Osteoblast (primary cell): ENCODE measurements at places on chromosomes 2 and 18.
A peak's percentile ranks its signal among the peaks of the same experiment; 100 is the strongest.

- no peak for DNase-seq
Observed at GRCh38 chr2:57891086-57891712, 155.4 kb upstream of the VRK2 start.

DNA sequence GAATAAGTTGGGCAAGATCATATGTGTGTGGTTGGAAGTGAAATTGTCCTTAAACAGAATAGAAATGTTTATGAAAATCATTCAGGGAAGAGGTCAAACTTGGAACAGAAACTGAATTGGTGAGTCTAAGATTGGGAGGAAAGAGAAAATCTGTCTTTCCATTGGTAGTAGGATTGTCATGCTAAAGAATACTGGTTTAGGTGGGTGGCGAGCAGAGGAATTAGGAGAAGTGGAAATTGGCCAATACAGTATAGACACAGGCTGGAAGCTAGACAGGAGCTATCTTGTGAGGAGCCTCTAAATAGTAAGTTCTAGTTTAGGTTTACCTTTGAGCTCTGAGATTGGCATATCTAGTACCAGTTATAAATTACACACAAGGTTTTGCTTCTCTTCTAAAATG lies 80.9 kb upstream of the KYNU start:
- no peak for DNase-seq

DNA sequence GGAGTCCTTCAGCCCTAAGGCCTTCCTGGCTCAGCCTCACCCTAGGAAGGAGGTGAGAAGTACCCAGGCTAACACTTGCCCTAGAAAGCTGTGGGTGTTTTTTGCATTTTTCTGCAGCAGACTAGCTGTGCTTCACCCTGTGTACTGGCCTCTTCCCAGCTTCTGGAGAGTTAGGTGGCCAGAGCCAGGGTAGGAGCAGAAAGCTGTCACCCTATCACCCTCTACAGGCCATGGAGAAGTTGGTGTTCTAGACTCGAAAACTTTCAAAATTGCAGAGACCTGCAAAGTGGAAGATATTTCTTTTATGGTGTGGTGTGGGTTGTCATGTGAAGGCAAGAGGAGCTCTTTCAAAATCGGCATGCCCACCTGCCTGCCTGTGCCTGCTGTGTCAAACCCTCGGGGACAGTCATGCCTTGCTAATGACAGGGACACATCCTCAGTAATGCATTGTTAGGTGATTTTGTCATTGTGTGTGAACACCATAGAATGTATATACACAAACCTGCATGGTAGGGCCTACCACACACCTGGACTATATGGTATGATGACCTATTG lies 29.8 kb downstream of the EHD3 start:
- no peak for DNase-seq

DNA sequence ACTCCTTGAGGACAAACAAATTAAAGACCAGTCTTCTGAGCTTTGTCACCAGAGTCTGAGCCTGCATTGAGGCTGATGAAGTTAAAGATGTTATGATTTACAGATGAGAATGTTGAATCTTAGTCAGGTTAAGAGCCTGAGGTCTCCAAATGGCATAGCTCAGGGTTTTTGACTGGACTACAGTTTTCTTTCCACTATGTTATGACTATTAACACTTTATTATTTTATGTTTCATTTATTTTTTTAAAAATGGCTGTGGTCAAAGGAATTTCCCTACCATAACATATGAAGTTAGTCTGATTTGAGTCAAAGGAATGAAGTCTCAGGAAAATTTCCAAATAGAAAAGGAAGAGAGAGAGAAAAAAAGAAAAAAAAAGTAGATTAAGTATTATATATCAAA lies 39.7 kb upstream of the CWC22 start:
- peak; percentile 61 for DNase-seq

- no peak for DNase-seq
Observed at GRCh38 chr2:37590119-37590571, 81.3 kb downstream of the CDC42EP3 start.

DNA sequence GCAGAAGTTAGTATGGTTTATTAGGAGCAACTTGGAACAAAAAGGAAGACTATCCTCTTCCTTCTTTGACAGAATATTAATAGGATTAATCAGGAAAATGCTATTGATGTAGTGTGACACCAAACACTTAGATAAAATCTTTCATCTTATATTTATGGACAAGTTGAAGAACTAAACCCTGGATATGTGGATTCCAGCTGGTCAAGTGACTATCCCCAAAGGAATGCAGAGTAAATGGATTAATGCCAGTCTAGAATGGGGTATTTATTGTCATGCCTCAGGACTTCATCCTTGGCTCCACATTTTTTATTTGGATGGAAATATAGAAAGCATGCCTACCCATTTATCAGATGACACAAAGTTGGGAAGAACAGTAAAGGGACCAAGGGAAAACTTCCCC lies 124.0 kb upstream of the TTC39C start:
- no peak for DNase-seq

DNA sequence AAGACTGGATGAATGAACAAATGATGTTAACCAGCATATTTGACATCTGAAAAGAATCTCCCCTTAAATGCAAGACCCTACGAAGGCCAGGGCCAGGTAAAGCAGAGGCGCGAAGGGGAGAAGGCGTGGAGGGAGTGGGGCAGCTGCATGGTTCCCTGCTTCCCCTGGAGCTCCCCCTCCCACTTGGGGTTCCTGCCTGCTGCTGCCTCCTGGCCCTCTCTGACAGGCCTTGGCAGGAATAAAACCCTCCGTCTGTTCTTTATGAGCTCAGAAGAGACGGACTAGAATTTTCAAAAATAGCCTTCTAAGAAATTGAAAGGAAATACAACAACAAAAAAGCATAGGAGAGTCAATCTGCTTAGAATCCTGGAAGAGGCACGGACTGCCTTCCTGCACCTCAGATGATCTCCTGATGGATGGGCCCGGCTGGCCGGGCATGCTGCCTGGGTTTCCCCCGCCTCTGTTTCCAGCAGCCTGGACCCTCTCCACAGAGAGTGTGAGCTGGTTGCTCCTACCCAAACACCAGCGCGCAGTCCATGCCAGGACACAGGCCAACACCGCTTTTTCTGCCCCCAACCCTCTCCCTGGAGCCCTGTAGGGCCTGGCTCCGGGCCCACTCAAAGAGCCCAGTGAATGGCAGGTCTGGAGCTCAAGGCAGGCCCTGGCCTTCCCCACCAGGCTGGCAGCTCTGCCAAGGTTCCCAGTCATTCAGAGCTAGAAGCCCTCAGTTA lies 23.9 kb downstream of the CFAP65 start:
- peak; percentile 63 for DNase-seq

GRCh38 chr18:36695806-36696205 lies 133.0 kb downstream of the TPGS2 start:
- no peak for DNase-seq

DNA sequence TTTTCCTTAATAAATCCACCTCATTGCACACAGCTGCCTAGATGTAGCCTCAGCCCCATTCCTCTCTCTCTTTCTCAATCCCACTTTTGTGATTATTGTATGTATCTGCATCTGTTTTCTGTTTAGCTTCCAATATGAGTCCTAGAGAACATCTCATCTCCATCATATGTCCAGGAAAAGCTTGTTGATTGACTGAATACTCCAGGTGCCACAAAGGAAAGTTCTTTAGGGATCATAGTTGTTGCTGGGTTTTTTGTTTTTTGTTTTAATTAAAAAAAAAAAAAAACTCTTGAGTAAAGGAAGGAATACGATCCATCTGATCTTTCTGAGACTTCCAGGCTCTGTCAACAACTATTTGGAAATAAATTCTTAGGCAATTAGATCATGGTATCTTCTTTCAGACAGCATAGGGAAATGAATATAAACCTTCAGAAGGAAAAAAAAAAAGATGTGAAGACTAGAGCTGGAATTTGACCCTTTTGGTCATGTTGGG lies 42.5 kb downstream of the KIAA2012 start:
- peak; percentile 60 for DNase-seq

GRCh38 chr2:176085861-176086771 lies 2.4 kb upstream of the EVX2 start:
- DNase-seq, result peak; percentile 87

GRCh38 chr2:124489686-124490085 lies 464.6 kb downstream of the CNTNAP5 start:
- DNase-seq, result no peak

DNA sequence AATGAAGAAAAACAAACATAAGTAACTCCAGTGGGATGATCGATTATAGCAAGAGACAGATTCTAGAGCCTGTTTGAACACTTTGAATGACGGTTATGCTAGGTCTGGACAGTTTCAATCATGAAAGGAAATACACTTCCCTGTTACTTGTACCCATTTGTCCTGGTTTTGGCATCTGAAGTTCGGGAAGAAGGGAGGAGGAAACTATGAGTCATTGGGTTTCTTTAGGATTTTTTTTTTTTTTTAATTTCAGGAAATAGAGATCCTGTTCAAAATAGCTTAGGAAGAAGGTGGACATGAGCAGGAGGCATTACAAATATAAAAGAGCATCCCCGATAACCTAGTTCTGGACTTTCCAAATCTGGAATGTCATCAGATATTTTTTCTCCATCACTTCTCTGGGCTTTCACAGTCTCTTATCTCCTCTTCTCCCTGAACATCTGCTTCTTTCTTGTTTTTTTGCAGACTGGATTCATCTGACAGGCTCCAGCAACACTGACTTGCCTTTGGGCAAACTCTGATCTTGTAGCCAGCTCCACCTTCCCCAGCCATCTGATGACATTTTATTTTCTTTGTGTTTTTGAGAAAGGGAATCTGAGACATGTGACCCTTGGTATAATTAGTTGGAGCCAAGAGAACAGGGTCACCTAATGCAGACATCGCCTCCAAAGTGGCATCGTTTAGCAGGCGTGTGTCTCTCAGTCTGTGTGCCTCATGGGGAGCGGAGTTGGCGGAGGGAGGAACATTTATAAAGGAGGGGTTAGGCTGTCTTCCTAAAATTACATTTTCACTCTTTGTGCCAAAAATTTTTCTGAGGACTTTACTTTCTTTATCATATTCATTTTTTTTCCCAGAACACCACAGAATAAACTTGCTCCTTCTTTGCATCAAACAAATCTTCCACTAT lies 195.3 kb upstream of the EPHA4 start:
- peak; percentile 4 for DNase-seq

DNA sequence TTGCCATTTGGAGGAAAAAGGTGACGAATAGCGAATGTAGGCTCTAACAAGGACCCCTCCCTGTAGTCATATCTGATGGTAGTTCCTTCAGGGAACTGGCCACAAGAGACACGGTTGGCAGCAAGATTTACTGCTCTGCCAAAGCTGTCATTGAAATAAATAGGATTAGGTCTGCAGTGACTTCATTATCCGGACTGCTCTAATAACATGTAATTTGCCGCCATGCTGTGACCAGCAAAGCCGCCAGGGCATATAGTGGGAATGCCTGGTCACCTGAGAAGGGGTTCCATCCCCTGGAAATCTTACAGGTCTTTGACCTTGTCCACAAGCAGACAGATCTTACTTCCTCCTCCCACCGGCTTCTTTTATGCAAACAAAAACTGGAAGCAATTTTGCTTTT lies 59.4 kb upstream of the LAPTM4A start:
- no peak for DNase-seq

GRCh38 chr2:62661263-62661635 lies 44.3 kb upstream of the EHBP1 start:
- no peak for DNase-seq

DNA sequence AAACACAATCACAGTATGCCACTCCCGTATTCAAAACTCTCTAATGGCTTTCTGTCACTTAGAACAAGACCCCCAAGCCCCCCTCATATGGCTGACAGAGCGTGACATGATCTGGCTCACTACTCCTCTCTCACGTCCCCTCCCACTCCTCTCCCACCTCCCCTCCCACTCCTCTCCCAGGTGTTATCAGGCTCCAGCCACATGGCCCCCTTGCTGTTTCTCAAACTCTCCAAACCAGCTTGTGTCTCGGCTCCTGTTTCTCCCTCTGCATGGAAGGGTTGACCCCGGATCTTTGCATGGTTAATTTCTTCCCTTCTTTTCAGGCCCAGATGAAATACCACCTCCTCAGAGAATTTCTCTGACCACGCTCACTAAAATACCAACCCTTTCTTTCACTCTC lies 180.8 kb downstream of the SLC8A1 start:
- no peak for DNase-seq

- DNase-seq, result no peak
Observed at GRCh38 chr18:66111018-66111417, 360.2 kb downstream of the CDH7 start.

GRCh38 chr18:10100941-10101701 lies 187.3 kb downstream of the VAPA start:
- DNase-seq, result peak; percentile 86

- DNase-seq, result no peak
Observed at GRCh38 chr2:232240906-232241305, 137.6 kb upstream of the ALPP start.

DNA sequence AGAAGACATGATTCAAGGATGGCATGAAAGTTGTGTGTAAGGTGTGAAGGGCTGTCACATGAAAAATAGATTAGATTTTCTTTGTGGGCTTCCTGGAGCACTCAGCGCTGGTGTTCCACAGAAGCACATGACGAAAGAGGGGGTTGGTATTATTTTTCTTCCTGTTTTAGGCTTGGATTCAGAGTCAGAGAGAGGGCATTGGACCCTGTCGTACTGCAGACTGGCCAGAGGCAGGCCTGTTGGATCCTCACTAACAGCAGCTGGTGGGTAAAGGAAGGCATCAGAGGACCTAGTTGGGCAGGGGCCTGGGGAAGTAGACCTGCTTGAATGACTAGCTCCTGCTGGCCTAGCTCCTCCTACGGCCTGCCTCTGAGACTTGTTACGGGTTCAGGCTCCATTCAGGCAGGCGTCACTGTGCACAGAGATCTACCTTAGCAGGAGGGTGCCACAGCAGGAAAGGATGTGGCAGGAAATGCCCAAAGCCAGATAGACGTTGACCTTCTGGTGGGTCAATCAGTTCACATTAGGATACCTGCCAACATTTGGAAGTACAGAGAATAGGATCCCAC lies 13.1 kb downstream of the CTLA4 start:
- DNase-seq, result no peak

- DNase-seq, result no peak
Observed at GRCh38 chr18:67456711-67457110, 59.8 kb downstream of the DSEL start.

- no peak for DNase-seq
Observed at GRCh38 chr2:217981971-217982370, 20.8 kb downstream of the TNS1 start.

GRCh38 chr2:43133336-43133707 lies 93.1 kb downstream of the ZFP36L2 start:
- DNase-seq, result no peak
